Activated naive CD8-positive, alpha-beta T cell treated with anti-CD3 and anti-CD28 coated beads, Interleukin-2, amount 50 U/mL, for 24 hours (primary cell): ENCODE measurements at places on chromosomes 3 and 15.

GRCh38 chr3:71208211-71209095 is 375.1 kb downstream of the FOXP1 start:
- no peak for DNase-seq

DNA sequence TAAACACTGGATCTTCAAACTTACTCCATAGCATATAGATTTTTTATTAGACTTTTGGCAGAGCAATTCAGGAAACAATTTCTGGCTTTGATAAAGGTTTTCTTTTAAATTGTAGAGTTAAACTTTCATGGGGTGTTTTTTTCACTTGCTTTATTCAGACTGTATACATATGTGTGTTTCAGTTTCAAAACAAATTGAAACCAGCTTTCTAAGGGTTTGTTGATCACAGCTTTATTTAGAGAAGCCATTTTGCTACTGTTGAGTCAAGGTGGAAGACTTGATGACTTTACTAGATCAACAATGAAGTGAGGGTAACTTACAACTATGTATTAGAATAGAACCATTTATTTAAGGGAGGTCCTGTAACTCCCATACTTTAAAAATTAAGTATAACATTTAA is 6.2 kb downstream of the UBE2E1 start:
- DNase-seq = no peak

DNA sequence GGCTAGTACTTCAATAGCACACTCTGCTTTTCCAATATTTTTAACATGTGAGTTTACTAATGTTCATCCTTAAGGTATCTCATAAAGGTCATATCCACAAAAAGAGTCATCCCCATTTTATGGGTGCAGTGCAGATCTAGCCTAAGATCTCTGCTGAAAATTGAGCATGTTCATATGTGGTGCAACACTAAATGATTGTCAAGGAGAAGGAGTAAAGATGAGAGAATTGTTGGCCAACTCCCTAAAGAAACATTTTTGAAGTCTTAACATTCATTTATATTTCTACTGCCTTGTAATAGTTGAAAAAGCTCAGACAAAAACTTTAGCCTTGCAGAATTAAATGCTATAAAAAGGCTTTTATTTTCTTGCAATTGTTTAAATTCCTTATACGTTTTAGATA is 1159.6 kb downstream of the TBL1XR1 start:
- no peak for DNase-seq

- DNase-seq = no peak
Measured at GRCh38 chr3:46615050-46615775, 2.9 kb downstream of the FAM240A start.

DNA sequence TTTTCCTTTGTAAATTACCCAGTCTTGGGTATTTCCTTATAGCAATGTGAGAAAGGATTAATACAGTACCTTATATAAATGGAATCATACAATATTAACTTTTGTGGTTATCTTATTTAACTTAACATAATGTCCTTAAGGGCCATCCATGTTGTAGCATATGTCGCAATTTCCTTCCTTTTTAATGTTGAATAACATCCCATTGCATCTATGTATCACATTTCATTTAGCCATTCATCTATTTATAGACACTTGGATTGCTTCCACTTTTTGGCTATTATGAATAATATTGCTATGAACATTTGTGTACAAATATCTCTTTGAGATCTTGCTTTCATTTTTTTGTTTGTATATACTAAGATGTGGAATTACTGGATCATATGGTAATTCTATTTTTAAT is 342.2 kb downstream of the PDCD6IP start:
- DNase-seq = no peak

- peak; percentile 13 for DNase-seq
Measured at GRCh38 chr15:61621146-61621545, 392.0 kb upstream of the RORA start.

GRCh38 chr15:74790080-74790916 is 8.4 kb downstream of the CSK start:
- DNase-seq = peak; percentile 63

DNA sequence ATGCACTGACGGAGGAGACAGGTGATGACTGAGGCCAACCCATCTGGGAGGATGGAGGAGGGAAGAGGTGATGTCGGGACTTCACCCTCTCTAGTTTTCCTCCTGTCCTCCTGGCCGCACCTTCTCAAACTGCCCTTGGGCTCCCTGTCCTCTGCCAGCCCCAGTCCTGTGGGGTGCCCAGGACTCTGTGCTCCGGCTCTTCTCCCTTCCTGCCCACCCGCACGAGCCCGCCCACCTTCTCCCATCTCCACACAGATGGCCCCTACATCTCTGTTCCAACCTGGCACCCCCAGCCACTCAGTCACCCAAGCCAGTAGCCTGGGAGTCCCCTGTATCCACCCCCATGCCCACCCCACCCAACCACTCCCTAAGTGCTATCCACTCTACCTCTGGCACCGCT is 206.7 kb upstream of the LINGO1 start:
- no peak for DNase-seq

GRCh38 chr3:184381261-184382224 is 1.7 kb downstream of the CHRD start:
- DNase-seq = no peak

- no peak for DNase-seq
Measured at GRCh38 chr3:28253040-28253715, 11.8 kb downstream of the CMC1 start.
